CD4-positive, alpha-beta T cell treated with Interleukin-17A for 1 hour (primary cell): ENCODE measurements at places on chromosomes 1 and 21.

GRCh38 chr1:194300340-194300739, 1113.9 kb upstream of the B3GALT2 start:
- no peak for DNase-seq

- DNase-seq: no peak
Observed at GRCh38 chr1:61581251-61581650, 143.7 kb downstream of the TM2D1 start.

DNA sequence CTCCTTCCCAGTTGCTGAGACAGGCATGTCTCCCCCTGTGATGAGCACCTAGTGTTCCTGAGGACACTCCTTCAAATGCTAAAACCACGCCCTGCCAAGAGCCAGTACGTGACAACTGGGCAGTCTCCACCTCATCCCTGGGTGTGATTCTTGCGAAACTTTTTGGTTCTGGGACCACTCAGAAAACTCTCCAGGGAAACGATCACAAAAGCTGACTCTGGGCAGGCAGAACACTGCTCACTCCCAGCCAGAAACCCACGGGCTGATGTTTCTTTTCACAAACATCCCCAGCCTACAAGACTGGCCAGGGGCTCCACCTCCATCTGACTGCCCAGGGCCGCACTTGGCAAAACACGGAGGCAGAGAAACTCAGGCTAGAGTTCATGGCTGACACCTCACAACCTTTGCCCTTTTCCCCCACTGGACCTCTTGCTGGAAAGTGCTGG, 24.4 kb downstream of the DHRS3 start:
- DNase-seq: no peak

DNA sequence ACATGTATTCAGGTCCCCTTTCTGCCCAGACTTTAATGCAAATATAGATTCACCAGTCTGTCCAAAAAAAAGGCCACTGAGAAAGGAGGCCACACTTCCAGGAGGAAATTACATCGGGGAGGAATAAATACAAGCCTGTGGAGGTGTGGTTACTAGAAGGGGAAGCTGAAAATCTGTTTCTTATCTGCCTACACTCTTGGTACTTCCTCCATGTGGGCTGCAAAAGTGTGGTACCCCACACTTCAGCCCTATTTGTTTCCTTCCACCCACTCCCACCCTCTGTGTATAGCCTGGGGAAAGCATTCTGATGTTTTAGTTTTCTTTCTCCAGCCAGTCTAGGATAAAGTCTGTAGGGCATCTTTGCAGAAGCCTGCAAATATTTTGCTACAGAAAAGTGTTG, 38.4 kb downstream of the UTP25 start:
- DNase-seq: no peak

GRCh38 chr1:64616039-64616438, 128.8 kb upstream of the RAVER2 start:
- no peak for DNase-seq

- no peak for DNase-seq
Observed at GRCh38 chr1:209250861-209251636, 332.5 kb upstream of the CAMK1G start.

GRCh38 chr1:15584489-15585363, at the start of gene AGMAT:
Gene AGMAT (minus strand): TSS chr1:15585051. CDS start chr1:15584967, 84 bp downstream.
- peak; percentile 60 for DNase-seq

GRCh38 chr1:212605441-212606394, 2.8 kb upstream of the ATF3 start:
- DNase-seq: no peak

DNA sequence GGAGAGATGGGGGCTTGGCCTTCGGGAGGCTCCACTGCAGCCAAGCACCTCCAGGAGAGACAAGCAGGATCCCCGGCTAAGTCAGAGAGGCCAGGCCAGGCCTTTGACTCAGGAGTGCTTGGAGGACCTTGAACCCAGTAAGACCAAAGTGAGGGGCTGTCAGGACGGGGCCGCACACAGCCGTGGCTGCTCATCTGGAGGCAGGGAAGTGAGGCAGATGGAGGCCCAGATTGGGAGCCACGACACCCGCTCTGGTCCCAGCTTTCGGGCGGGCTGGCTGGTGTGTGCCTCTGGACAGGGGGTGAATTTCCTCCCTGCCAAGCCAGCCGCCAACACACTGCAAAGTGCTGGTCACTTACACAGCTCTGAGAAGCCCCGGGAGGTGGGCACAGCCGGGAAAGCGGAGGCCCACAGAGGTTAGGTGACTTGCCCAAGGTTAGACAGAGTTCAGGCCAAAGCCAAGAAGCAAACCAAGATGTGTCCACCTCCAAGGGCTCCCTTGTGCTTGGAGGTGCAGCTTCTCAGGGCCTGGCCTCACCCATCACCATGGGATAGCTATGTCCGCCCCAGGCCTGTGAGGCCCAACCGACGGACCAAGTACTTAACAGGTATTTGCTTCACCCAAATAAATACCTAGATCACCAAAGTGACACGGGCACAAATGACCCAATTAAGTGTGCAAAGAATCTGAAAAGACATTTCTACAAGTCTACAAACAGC, 58.3 kb downstream of the CHD5 start:
- DNase-seq: no peak

GRCh38 chr1:189530162-189530561, 947.5 kb downstream of the BRINP3 start:
- no peak for DNase-seq

DNA sequence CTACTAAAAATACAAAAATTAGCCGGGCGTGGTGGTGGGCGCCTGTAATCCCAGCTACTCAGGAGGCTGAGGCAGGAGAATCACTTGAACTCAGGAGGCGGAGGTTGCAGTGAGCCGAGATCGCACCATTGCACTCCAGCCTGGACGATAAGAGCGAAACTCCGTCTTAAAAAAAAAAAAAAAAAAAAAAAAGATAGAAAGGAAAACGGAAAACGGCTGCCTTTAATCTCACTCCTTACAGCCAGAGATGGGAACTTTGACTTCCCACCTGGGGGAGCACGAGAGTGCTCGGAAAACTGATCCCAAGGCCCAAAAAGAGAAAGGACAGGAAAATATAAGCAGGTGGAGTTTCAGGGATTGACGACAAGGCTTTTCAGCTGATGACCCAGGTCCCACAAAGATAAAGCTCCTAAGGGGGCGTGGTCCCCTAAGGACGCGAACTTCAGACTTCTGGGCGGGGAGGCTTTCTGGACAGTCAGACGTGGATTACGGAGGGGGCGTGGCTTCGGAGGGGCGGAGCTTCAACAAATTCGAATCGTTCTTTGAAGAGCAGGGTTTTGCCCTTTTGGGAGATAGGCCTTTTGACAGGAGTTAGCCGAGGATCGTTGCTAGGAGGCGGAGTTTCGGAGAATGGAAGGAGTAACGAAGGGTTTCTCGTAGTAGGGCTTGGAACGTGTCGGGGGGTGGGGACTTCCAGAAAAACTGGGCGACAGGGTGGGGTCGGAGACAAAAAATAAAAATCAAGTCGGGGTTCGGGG, 958 bp upstream of the CKS1B start:
- DNase-seq: peak; percentile 96

- no peak for DNase-seq
Observed at GRCh38 chr1:207968521-207969009, 57.6 kb upstream of the CD34 start.
